ENCODE measurements at places on chromosomes 5 and 9.

DNA sequence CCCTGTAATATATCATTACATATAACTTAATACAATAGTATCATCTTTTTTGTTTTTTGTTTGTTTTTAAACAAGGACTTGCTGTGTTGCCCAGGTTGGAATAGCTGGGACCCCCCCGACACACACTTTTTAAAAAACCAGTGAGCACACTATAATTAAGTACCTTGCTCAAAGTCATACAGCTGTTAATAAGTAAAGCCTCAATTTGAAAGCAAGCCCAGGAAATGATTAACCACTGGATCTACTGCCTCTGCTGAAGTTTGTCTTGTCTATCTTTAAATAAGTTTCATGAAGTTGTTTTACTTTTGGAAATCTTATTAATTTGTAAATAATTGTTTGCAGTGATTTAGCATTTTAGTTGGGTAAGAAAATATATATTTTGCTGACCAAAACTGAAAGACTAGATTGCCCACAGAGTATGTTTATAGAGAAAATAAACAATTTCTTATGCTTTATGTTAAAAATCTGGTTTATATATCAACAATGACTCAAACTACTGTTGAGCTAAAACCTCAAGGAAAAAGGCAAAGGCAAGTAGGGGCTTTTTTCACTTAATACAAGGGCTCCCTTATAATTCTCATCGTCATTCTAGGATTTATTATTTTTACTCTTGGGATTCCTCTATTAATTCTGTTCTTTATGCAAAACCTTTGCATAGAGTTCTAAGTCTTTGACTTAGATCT is 5.8 kb upstream of the CARNMT1 start:
- DNase-seq = no peak

DNA sequence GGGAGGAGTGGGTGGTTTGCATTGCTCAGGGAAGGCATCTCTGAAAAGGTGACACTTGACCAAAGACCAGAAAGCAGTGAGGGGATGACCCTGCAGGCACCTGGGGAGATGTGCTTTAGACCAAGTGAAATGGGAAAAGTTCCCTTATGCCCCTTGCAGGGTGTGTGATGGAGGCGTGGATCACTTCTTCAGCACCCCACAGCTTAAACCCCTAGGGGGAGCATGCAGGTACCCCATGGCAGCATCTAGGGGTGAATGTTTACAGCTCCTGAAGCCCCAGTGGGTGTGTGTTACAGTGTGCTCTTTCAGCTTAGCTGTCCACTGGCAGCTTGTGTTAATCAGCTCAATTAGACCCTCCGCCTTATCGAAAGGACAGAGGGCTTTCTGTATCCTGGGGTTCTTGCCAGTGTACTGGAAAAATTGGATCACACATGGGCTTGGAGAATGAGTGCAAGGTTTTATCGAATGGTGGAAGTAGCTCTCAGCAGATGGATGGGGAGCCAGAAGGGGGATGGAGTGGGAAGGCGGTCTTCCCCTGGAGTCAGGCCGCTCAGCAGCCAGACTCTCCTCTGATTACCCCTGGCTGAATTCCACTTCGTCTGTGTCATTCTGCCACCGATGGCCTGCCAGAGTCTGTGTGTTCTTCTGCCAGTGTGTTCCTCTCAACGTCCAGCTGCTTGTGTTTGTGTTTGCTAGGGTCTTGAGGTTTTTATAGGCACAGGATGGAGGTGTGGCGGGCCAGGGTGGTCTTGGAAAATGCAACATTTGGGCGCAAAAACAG is 6.3 kb downstream of the BHMT2 start:
- no peak for DNase-seq

DNA sequence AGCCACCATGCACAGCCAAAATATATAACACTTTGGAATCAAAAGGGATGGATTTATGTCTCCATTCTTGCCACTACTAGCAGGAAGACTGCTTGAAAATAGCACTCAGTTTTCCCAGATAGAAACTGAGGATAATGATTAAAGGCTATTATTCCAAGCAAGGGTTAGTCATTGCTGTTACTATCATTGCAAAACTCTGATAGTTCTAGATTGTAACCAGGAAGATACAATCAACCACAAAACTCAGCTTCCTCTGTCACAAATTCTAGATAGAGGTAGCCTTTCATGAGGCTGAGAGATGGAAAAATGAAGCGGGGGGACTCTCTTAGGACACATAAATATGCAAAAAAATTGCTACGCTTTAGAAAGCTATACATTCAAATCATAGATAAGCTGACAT is 3.1 kb downstream of the ANXA1 start:
- DNase-seq = no peak

DNA sequence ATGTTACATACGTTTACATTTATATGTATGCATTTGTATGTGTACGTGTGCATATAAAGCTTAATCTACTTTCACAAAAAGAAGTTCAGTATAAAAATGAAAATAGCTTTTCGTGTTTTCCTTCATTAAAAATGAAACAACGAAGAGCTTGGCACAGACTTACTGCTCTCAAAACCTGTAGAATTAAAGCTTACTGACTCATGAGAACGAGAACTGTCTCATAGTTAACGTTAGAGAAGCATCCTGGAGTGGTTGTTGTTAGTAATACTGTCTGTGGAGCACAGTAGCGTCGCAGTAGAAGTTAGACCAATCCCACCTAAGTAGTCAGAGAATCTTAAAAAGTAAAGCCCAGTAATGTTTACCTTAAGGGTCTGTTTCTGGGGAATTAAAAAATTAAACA is 1.3 kb downstream of the MAT2B start:
- DNase-seq = no peak

DNA sequence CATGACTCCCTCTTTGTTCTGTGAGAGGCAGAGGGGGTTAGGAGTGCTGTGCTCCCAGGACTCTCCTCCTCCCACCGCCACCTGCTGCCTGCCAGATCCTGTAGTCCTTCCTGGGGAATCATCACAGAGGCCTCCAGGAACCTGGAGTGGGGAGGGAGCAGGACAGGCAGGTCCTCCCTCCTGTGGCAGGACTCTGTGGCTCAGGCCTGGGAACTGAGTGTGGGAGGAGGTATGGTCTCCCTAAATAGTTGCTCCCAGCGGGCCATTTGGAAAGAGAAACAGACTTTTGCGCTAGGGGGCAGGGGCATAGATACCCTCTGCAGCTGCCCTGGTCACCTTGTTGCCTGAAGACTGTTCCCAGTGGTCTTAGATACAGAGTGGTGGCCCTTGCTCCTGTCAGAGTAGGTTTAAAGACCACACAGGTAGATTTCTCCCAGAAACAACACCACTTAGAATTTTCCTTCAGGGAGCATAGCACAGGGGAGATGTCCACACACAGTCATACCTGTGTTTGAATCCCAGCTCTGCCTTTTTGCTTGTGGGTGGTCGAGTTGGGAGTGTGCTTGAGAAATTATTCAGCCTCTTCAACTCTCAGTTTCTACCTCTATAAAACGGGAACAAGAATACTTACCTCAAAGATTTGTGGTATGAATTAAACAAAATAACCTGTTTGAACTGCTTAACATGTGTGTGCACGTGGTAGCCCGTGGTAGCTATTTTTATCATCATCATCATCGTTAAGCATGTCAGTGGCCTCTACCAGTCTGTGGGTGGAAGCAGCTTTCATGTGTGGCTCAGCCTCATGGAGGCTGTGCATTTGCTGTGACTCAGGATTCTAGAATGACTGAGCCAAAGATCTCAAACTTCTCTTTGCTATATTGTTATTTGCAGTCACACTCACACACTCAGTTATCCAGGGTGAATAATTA is 55.8 kb downstream of the SLC22A5 start:
- DNase-seq = peak; percentile 57

GRCh38 chr5:8005416-8005815 is 136.5 kb downstream of the MTRR start:
- DNase-seq = no peak

GRCh38 chr5:149256451-149256850 is 15.2 kb upstream of the AFAP1L1 start:
- no peak for DNase-seq

GRCh38 chr5:172412724-172413286 is 41.5 kb downstream of the SH3PXD2B start:
- no peak for DNase-seq

GRCh38 chr5:74205767-74206578 is 434.6 kb downstream of the ENC1 start:
- DNase-seq = no peak

DNA sequence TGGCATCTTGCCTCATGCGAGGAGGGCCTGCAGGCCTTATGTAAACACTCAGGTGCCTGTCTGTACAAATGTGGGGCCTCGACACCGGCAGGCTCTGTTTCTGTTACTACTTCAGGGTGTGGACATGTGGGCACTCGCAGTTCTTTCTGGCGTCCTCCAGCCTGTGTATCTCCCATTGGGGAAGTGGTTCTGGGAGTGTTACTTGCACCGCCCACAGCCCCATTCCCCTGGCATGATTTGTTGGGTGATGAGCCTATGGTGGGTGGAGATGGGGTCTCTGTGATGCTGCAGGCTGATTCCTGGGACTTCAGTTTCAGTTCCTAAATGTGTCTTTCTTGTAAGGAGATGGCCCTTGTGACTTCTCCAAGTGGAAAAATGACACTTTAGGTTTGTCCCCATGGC is 82.1 kb upstream of the PITX1 start:
- no peak for DNase-seq

- no peak for DNase-seq
Measured at GRCh38 chr9:2424619-2425033, 197.0 kb upstream of the VLDLR start.

DNA sequence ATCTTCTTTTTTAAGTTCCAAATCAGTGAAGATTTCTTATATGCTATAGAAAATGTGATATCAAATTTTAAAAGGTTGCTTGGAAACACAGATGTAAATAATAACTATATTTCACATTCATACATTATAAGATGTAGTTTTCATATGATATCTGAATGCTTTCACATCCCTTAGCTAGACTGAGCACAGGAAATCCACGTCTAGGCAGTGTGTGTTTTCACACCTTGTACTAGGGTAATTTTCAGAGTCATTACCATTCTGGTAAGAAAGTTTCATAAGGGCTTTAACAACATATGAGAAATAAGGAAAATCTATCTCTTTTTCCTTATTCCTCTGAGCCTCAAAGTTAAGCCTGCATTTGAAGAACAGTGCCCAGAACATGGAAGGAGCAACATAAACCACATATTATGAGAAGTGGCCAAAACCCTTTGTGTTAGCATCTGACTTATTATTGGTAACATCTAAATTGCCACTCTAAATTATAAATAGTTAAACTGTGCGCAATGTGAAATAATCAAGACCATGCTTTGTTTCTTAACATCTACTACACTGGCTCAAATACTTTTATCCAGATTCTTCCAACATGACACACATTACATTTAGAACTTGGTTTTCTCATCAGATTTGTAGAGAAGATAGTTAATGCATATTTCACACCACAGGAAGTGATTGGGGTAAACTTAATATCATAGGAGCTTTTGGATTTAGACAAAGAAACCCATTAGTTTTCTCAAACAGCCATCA is 113.3 kb downstream of the PPP2R2B start:
- DNase-seq = no peak

- peak; percentile 75 for DNase-seq
Measured at GRCh38 chr5:172716796-172717313, 54.1 kb downstream of the DUSP1 start.

DNA sequence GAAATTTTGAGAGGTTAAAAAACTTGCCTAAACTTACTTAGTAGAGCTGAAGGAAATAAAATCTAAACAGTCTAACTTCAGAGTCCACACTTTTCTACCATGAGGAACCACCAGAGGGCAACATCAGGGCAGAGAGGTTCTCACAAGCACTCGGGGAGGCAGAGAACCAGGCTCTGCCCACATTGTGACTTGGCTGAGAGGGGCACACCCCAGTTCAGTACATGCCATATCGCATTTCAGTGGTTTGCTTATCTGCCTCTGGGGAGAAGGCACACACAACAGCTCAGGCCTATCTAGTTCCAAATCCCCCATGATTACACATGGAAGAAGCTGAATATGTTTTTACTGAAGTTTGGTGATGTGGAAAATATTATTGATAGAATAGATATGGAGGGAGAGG is 49.2 kb downstream of the EQTN start:
- DNase-seq = no peak

- no peak for DNase-seq
Measured at GRCh38 chr5:68435611-68436010, 220.1 kb downstream of the PIK3R1 start.

- no peak for DNase-seq
Measured at GRCh38 chr5:61603211-61603908, 271.3 kb downstream of the ZSWIM6 start.

DNA sequence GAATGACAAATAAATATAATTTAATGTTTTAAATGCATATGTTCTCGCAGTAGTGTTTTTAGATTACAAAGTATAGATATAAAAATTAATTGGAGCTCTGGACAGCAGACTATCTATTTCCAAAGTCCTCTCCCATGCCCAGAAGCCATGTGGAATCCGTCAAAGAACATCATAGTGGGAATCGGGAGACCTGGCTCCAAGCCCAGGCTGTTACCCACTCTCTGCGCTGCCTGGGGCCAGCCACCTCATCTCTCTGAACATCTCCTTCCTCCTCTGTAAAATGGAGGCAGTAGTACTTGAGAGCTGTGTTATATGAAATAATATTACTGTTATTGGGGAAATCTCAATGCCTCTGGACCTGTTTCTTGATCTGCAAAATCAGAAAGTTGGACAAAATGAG is 58.1 kb upstream of the SLC30A5 start:
- DNase-seq = no peak

DNA sequence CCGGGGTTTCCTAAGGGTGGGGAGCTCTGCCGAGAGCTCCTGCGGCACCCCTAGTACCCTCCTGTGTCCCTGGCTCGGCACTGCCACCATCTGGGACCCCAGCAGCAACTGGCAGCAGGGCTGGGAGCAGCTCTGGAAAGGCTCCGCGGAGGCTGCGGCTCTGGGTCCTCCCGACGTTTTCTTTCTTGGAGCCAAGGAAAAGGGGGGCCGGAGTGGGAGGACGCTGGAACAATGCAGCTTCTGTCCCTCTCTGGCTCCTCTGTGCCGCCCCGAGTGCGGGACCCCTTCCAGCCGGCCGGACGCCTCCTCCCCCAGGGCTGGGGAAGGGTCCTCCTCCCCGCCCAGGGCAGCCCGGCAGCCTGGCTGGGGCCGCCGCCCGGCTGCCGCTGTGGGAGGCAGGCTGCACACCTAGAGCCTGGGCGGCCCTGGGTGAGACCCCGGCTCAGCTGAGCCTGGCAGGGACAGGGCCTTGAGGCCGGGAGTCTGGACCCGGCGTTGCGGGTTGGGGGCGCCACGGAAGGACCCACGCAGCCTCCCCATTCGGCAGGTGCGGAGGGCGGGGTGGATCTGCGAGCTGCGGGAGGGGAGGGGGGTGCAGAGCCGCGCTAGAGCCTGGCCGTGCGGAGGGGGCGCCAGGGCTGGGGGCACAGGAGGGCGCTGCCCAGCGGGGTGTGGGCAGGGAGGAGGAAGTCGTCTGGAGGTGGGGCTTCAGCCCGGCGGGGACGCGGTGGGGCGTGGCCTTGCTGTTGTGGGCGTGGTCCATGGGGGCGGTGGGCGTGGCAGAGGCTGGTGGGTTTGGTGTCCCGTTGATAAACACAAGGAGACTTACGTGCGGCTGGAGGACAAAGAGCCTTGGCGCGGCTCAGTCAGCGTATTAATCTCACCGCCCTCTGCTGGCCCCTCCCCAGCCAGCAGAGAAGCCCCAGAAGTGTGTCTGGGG is 15.1 kb downstream of the GPSM1 start:
- peak; percentile 40 for DNase-seq

Data from activated CD4-positive, alpha-beta T cell treated with anti-CD3 and anti-CD28 coated beads for 24 hours (primary cell).